ENCODE measurements at places on chromosomes 11 and 22.

- DNase-seq, result no peak
Observed at GRCh38 chr11:121265586-121265985, 27.0 kb upstream of the SC5D start.

GRCh38 chr22:45341498-45341897 is 31.8 kb downstream of the FAM118A start:
- DNase-seq, result no peak

DNA sequence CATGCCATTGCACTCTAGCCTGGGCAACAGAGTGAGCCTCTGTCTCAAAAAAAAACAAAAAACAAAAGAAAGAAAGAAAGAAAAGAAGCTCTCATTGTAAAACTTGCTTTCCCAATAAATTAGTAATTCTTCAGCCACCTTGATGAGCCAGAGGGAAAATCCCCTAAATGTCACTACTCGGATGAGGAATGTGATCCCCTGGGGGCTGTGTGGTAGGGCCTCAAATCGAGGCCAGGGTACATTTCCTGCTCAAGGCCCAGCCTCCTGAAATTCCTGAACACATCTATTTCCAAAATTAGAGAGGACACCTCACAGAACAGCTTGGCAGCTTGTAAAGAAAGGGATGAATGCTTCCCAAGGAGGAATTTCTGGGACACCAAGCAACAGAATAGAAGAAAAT is 147.1 kb upstream of the SESN3 start:
- DNase-seq, result no peak

DNA sequence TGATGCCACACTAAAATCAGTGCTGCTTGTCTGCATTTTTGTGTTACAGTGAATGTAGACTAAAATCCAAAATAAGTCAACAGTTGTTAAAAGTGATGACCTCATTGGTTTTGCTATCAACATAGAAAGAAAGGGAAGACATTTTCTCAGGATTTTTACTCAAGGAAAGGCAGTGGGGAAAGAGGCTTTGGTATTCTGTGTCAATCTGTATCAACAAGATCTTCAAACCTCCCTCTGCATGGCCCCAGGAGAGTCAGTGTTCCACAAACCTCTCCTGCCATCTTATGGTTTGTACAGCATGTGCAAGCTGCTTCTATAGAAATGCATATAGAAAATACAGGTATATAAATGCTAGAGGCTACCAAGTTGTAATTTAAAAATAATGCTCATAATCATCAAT is 13.8 kb upstream of the OR51M1 start:
- DNase-seq, result no peak

DNA sequence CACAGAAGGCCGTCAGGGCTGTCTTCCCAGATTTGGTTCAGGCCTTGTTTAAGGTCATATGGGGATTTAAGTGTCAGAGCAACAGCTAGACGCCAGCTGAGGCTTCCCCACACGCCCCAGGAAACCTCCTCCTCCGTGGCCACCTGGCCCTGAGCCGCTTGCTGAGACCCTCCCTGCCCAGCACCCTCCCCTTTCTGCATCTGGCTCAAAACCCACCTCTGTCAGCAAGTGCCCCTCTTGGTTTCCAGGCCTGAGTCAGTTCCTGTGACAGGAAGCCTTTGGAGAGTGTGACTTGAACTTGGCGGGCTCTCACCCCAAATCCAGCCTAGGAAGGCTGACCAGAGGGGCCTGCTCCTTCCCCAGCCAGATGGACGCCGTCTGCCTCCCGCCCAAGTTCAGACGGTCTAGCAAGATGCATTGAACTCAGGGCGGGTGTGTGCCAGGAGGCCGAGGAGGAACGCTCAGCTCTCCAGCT is 561 bp downstream of the FXYD2 start:
- DNase-seq, result no peak

DNA sequence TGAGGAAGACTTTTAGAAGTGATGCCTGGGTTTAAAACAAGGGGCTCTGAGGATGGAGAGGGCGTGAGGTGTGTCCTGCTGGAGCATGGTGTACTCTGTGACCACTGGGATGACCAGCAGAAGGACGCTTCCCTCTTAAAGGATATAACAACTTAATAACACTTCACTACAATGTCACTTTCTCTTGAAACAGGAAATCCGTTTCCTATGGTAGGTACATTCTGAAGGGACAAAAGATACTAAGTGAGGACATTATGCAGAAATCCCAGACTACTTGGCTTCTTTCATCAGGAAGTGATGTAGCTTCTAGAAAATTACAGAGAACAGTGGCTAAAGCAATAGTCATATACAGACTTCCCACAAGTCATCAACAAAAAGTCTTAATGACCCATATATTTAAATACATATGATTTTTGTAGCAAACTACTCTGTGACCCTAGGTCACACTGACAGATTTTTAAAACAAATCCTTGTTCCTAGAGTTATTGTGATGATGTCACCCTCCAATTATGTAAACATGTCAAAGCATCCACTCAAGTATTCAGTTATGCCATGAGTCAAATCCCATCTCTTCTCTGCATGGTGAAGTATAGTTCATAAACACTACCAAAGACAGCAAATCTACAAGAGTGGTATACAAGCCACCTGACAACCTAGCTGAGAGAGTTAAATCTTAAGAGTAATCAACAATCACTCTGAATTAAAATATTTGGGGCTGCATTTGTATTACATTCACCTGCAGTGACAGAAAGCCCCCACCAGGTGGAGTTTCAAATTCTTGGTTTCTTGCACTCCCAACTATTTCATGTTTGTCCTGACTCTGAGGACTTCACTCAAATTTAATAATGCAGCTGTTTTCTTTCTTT is 32.8 kb downstream of the PITPNB start:
- no peak for DNase-seq

DNA sequence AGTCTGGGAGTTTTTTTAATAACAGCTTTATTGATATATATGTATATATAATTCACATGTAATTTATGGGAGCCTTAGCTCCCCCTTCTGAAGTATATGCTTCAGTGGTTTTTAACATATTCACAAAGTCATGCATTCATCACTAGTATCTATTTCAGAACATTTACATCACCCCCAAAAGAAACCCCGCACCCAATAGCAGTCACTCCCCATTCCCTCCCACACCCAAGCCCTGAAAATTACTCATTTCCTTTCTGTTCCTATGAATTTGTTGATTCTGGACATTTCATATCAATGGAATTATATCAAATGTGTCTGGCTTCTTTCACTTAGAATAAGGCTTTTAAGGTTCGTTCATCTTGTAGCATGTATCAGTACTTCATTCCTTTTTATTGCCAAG is 35.6 kb upstream of the SYT7 start:
- DNase-seq, result no peak

DNA sequence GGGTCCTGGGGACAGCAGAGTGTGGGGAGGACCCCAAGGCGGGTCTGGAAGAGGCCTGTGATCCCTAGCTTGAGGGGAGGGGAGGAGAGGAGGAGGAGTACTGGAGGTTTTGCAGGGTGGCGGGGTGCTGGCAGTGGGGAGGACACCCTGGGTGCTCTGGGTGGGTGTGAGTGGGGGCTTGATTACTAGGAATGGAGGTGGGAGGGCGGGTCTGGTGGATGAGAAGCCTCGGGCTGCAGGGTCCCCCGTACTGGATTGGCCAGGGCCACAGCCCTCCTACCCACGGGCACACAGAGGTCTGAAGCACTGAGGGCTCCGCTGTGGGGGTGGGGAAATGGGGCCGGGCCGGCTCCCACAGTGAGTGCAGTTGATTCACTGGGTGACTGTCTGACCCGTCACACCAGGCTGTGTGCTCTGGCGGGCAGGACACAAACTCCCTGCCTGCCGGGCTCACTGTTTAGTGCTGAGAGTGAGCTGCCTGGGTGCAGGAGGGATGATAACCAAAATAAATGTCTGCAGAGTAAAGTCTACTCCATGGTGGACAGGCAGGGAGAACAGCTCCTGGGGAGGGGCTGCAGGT is 114.2 kb downstream of the CACNA1I start:
- no peak for DNase-seq

DNA sequence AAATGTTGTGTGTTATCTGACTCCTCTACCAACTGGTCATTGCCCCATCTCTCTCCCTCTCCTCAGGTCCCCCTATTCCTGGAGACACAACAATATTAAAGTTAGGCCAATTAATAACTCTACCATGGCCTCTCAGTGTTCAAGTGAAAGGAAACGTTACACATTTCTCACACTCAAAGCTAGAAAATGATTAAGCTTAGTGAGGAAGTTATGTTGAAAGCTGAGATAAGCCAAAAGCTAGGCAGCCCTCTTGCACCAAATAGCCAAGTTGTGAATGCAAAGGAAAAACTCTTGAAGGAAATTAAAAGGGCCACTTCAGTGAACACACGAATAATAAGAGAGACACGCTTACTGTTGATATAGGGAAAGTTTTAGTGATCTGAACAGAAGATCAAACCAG is 6.9 kb downstream of the DLG2 start:
- no peak for DNase-seq

- no peak for DNase-seq
Observed at GRCh38 chr11:84564180-84564866, 1062.8 kb downstream of the DLG2 start.

- DNase-seq, result no peak
Observed at GRCh38 chr11:68661014-68661413, 23.3 kb upstream of the GAL start.

DNA sequence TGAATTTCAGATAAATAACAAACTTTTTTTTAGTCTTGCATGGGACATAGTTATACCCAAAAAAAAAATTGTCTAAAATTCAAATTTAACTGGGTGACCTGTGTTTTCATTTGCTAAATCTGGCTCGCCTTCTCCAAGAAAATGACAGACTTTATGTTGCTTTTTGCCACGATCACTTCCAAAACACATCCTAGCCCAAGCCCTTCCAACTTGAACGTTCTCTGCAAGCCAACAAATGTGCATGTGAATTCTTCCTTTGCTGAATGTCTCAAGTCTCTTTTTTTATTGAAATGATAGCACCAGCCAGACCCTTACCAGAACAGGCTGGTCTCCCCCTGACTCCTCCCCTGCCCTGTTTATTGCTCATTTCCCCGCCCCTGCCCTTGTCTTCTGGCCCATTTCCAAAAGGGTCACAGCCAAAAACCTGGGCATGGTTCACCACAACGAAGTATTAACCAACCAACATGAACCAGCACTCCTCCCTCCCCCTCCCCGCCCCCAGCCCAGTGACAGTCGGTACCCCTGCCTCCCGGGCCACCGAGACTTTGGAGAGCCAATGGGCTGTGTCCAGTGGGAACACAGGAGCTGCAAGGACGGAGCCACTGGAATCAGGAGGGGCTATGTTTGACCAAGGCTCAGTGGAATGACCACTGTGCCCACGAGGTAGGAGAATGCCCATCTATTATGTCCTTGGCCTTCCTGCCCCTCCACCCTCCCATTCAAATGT is 63.2 kb downstream of the BTG4 start:
- no peak for DNase-seq
